NCI-H1048 (cell line): ENCODE measurements at places on chromosomes 5 and 9.
A peak's percentile ranks its signal among the peaks of the same experiment; 100 is the strongest.

DNA sequence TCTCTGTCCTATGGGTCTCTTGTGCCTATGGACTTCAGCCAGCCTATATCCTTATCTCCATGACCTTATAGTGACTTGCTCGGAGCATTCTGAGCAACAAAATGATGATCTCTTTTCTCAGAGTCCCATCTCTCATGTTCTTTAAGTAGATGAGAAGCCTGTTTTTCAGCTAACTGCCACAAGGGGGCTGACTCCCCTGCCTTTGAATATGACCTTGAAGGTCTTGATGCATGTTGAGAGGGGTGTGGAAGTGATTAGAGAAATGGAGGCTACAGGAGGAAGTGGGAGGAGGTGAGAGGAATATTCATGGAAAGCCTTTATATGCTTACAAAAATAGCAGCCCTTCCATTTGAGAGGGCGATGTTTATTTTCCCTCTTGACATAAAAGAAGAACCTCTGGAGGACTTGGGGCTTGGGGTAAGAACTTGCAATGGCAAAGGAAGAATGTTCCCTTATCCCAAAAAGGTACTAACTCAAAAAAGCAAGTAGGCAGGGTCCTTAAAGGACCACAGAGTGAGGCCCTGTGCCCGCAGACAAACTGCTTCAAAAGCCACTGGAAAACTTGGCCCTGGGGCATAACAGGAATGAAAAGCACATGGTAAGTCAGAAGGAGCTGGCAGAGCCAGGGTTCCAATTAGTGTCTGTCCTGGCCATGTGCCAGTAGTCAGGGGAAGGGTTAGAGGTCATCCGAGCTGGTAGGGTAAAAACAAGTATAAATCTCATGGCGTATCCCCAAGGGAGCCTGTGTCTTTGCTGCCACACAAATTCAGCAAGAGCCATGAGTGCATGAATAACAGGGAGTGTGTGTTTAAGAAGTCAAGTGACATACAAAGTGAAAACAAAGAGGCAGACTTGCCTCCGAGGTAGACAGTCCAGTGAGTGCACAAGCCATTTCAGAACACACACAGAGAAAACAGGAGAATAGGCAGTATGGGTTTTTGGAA, 39.1 kb downstream of the FGD3 start:
- no peak for DNase-seq

DNA sequence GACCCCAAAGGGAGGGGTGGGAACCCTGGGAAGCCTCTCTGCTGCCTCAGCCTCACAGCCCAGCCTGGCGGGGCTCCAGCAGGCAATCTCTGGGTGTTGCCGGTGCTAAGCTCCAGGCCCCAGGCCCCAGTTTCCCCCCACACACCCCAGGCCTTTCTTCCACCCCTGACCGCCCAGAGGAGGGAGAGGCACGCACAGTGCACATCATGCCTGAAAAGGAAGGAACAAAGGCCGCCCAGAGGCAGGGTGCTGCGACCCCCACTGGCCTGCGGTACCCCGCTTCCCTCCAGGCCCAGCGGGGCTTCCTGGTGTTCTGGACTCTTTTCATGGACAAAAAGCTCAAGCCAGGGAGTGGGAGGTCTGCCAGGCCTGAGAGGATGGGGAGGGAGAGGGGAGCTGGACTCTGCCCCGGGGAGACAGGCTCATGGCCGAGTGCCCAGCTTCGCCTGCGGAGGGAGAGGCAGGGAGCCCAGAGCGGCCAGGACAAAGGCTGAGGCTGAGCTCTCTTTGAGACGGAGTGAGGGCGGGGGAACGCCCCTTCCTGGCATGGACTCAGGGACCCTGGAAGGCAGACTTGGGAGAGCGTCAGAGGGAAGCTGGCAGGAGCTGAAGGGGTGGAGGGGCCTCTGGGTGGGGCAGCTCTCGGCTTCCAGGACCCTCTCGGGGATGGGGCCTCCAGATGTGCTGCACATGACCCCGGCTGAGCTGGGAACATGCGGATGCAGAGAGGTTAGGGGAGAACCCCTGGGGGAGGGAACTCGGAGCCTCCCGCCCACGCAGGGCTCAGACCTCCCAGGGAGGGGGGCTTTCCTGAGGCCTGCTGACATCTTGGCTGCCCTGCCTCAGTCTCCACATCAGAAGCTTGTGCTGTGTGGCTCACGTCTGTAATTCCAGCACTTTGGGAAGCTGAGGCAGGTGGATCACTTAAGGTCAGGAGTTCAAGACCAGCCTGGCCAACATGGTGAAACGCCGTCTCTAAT, 1.8 kb upstream of the ENTPD2 start:
- DNase-seq: no peak

GRCh38 chr9:89542401-89543021, 44.6 kb upstream of the SEMA4D start:
- DNase-seq: no peak

DNA sequence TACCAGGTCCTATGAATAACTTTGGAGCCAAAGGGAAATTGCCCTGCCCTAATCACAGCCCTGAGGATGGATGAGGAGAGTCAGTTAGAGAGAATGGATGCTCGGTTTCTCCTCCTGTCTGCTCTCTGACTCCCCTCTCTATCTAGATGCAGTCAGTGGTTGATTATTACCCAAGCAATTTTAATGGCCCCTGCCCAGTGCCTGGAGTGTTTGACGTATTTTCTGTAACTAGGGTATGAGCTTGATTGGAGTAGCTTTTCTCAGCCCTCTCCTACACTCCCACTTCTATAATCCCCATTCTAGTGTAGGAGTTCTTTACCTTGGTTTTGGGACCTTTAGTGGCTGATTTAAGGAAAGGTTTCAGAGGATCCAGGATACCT, 60.4 kb downstream of the DOCK2 start:
- DNase-seq: no peak

DNA sequence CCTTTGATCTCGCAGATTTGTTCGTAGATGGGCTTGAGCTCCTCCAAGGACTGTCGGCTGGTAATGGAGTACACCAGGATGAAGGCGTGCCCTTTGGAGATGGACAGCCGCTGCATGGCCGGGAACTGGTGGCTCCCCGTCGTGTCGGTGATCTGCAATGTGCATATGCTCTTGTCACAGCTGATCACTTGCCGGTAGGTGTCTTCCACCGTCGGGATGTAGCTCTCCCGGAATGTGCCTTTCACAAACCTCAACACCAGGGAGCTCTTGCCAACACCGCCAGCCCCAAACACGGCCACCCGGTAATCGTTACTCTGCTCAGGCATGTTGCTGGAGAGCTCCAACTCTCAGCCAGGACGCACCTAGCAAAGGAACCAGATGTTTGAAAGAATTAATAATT, 29.1 kb downstream of the DIRAS2 start:
- no peak for DNase-seq

DNA sequence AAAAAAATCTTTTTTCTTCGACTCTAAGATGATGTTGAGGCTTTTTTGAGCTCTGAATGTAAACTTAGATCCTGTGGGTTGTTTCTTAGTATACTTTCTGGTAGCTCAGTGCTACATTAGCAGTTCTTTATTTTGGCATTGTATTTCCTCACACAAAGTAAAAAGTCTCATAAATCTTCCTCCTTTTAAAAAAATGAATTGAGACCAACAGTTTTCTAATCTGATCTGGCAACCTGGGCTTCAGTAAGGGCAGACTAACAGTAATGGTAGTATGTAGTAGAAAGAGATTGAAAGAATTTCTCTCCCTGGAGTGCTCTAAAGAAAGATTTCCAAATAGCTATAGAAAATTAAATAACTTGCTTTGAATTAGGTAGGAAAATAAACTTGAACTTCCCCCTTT, 31.4 kb downstream of the ZCCHC7 start:
- DNase-seq: no peak

GRCh38 chr5:116806836-116807235, 232.2 kb upstream of the SEMA6A start:
- no peak for DNase-seq

GRCh38 chr5:143791848-143792731, 19.9 kb upstream of the HMHB1 start:
- no peak for DNase-seq

- DNase-seq: no peak
These were observed 164.0 kb downstream of the PAM start for GRCh38 chr5:102918986-102919610.

GRCh38 chr9:136805207-136805740, 2.5 kb upstream of the RABL6 start:
- no peak for DNase-seq

- no peak for DNase-seq
These were observed 326.5 kb downstream of the NTRK2 start for GRCh38 chr9:84996029-84996428.

- DNase-seq: no peak
These were observed 23.9 kb upstream of the PPP1R2B start for GRCh38 chr5:156826150-156826549.

GRCh38 chr5:139662617-139663016, 14.5 kb downstream of the CXXC5 start:
- no peak for DNase-seq

DNA sequence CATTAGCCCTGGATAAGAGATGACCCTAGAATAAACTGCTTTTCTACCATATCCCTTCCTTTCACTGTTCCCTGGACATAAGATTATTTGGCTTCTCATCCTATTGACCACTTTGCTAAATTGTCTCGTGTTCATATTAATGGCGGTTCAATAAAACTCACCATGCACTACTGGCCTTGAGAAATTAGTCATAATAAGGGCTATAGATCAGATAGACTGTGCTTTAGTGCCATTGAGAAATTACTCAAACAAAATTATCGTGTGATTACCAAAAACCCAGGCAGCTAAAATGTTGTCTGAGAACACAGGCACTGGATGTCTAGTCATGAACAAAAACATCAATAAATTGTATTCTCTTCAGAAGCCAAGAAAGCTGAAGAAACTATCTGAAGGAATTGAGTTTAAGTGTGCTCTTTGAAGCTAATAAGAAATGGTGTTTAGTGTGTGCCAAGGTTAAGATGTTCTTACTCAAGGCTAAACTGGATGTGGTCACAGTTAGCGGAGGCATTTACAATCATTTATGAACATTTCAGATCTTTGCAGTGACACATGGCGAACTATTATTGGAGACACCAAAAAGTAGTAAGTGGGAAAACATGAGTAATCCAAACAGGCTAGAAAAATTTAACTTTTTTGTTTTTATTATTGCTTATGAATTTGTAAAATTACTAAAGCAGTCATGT, 460.4 kb upstream of the RORB start:
- no peak for DNase-seq

DNA sequence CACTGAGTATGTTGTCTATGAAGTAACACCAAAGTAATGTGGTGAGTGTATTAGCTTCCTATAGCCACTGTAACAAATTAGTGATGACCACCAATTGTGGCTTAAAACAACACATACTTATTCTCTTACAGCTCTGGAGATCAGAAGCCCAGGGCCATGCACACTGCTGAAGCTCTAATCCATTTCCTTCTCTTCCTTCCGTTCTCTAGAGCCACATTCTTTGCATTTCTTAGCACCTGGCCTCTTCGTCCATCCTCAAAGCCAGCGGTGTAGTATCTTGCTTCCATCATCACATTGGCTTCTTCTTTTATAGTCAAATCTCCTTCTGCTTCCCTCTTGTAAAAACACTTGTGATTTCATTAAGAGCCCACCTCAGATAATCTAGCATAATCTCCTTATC, 230.3 kb upstream of the RFX3 start:
- no peak for DNase-seq

- DNase-seq: no peak
These were observed 111.0 kb downstream of the GAPVD1 start for GRCh38 chr9:125372441-125373226.

DNA sequence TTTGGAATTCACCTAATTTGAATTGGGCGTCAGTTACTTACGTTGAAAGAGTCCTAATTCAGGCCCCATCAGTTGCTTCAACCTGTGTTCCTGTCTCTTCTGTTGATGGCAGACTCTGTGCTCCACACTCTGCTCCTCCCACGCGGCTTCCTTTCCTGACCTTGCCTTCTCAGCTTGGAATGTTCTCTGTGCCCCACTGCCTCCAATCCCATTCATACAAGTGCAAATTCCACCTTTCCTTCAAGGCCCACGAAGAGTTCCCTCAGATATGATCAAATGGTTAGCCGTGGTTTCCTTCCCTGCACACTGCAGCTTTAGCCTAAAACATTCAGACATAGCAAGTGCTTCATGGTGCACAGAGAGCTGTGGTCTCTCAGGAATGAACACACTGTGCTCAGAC, 65.7 kb downstream of the SREK1 start:
- no peak for DNase-seq

DNA sequence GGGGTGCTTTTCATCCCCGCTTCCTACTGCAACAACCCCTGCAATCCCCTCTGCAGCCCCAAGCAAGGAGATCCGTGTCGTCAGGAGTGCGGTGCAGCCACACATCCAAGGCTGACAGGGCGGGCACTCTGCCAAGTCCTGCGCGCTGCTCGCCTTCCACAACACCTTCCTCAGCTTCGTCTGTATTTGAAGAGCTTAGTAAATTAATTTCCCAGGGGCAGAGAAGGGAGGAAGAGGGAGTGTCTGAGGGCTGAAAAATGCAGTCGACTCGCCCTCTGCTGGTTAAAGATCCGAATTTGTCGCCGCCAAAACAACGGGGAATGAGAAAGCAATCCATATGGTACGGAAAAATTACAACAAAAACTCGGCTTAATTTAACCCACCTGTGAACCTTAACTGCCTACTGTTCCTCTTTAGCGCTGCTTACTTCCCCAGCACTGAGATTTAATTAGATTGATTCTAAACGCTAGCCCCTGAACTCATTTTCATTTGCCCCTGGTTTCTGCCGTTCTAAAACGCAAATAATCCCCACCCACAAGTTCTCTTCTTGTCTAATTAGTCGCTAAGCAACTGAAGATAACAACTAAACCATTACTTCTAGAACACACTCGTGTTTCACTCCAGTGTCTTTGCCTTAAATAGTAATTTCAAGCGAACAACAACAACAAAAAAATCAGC, 10.9 kb upstream of the PCDHB1 start:
- DNase-seq: peak; percentile 13

DNA sequence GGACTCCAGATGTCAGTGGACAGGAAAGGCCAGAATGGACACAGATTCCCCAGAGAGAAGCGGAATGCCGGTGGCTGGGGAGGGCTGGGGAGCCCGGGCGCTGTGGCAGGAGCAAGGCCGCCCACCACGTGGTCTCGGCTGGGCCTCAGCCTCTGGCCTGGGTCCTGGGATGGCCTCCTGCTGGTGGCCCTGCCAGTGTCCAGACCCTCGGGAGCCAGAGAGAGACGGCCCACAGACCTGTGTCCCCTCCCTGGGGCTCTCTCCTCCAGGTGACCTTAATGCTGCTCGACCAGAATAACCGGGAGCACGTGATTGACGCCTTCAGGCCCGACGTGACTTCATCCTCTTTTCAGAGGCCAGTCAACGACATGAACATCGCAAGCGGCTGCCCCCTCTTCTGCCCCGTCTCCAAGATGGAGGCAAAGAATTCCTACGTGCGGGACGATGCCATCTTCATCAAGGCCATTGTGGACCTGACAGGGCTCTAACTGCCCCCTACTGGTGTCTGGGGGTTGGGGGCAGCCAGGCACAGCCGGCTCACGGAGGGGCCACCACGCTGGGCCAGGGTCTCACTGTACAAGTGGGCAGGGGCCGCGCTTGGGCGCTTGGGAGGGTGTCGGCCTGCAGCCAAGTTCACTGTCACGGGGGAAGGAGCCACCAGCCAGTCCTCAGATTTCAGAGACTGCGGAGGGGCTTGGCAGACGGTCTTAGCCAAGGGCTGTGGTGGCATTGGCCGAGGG, 19.0 kb downstream of the FBXW5 start:
- DNase-seq: no peak
